GM06990 (cell line): ENCODE measurements at places on chromosomes 5 and 9.

DNA sequence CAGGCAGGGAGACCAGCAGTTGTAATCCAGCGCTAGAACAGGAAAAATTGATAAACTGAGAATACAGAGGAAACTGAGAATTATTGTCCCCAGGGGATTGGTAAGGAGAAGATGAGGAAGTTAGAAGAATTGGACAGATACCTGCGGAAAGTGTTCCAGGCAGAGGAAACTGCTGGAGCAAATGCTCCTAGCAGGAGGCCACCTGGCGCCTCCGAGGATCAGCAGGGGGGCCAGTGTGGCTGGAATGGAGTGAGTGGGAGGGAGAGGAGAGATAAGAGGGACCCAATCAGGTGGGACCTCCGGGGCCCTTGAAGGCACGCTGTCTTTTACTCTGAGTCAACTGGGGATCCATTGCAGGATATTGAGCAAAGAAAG lies 695 bp upstream of the ANXA6 start:
- DNase-seq = peak; percentile 46

DNA sequence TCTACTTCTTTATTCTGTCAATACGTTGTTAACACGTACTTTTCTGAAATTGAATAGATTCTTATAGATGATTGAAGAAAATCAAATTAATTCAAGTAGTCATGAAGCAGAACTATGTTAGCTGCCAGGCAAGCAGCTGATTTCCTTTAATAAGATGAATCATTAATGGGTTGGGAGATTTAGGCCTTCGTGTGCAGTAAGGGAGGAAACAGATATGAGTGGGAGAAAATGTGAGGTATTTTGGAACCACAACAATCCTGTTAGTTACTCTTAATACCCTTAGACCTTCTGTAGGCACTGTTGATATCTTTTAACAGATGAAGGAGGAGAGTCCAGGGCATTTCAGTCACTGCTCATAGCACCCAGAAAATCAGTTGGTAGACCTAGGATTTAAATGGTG lies 121.0 kb downstream of the AOPEP start:
- no peak for DNase-seq

GRCh38 chr9:106065579-106066214 lies 371.4 kb downstream of the TMEM38B start:
- no peak for DNase-seq

DNA sequence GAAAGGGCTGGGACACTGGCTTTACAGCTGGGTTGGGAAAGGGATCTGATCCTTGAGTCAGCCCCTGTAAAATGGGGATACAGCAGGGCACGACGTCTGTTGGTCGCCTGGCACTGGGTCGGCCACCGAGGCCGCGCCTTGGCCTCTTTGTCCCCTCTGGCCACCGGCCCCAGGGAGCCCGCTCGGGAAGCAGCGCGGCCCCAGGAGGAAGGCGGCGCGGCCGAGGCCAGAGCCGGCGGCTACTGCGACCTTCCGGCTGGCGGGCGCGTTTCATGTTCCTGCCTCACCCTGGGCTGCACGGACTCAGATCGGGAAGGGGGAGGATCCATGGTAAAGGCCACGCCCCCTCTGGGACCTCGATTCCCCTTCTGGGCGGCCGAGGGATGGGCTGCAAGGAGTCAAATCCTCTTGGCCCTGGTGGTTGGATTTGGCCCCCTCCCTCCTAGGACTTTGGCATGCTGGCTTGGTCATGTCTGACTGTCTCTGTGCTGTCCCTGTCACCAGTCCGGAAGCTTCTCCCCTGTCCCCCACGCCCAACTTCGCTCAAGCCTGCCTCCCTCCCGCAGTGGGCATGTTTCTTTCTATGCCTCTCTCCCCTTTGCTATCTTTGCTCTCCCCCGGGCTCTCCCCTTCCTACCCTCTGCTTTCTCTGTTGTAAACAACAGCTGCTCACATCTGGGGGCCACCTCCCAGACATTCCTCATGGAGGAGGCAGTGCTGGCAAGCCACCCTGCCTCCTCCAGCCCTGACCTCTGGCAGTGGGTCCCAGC lies 25.8 kb downstream of the FPGS start:
- no peak for DNase-seq

- DNase-seq = no peak
Measured at GRCh38 chr5:180399401-180400215, 46.5 kb upstream of the GFPT2 start.

DNA sequence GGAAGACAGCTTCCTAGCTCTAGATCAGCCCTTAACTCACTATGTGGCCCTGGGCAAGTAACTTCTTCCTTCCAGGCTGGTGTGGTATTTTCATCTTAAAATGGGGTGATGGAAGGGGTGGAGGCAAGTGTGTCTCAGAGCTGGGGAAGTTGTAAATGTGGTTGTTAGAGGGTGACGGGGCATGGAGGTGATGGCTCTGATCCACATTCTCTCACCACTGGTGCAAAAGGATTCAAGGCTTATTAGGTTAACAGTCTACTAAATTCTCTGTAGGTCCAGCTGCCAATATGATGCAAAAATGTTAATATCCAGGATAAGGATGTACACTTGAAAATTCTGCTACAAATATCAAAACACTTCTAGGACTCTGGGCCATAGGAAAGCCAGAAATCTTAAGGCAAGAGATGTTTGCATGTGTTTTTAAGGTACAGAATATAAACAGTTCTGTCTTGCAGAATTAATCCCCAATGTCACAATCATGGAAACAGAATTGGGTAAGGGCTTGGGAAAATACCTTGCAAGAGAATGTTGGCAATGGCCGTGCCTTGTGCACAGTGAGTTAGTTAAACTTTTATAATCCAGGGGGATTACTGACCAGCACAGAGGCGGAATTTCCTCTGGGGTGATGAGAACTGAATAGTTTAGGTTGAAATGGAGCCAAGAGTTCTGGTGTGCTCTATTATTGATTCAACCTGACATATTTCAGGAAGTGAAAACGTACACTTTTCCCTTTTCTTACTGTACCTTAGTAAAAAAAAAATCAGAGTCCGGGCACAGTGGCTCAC lies 19.8 kb downstream of the TNFSF15 start:
- no peak for DNase-seq
